ENCODE measurements at places on chromosomes 5 and 9. TPM values are rescaled to one million over a fixed set of nuclear protein-coding genes. Genes with fewer than 3 reads are reported as not detected.

The HSPB3 gene
- 3.4 TPM for total RNA-seq

GRCh38 chr5:159198063-159199036 is 11.0 kb downstream of the RNF145 start:
- DNase-seq: no peak

The FRMPD1 gene
- total RNA-seq: not detected

GRCh38 chr9:69919461-69920061 is 98.9 kb downstream of the CFAP95 start:
- DNase-seq: peak; percentile 63

The SELENOP gene
- 0.49 TPM for total RNA-seq

DNA sequence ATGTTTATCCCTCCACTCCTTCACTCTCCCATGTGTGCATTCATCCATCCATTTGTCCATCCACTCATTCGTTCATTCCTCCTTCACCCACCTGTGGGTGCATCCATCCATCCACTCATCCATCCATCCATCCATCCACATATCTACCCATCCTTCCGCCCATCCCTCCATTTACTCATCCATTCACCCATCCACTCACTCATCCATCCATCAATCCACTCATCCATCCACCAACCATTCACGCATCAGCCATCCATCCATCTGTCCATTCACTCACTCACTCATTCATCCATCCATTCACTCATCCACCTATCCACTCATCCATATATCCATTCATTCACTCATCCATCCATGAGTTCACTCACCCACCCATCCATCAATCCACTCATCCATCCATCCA is 7.3 kb downstream of the SLC9A3 start:
- no peak for DNase-seq

DNA sequence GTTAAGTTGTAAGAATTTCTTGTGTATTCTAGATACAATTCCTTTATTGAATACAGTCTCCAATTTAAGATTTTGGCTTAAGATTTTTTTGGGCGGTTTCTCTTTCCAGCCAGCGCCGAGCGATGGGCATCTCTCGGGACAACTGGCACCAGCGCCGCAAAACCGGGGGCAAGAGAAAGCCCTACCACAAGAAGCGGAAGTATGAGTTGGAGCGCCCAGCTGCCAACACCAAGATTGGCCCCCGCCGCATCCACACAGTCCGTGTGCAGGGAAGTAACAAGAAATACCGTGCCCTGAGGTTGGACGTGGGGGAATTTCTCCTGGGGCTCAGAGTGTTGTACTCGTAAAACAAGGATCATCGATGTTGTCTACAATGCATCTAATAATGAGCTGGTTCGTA is 278.7 kb upstream of the TARS1 start:
- peak; percentile 51 for DNase-seq

DNA sequence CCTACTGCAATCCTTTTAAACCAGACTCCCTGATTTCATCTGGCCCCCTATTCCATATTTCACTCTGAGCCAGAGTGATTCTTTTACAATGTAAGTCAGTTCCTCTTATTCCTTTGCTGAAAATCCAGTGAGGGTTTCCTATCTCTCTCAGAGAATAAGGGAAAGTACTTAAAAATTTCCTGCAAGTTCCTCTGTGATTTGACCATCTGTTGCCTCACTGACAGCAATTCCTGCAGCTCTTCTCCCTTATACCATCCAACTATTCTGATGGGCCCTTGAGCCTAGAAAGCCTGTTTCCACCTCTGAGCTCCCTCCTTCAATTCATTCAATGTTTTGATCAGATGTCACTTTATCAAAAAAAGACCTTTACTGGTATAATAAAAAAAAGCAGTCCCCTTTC is 317.1 kb upstream of the CCNH start:
- no peak for DNase-seq

GRCh38 chr9:22033012-22033630 is 24.0 kb upstream of the CDKN2B start:
- no peak for DNase-seq

DNA sequence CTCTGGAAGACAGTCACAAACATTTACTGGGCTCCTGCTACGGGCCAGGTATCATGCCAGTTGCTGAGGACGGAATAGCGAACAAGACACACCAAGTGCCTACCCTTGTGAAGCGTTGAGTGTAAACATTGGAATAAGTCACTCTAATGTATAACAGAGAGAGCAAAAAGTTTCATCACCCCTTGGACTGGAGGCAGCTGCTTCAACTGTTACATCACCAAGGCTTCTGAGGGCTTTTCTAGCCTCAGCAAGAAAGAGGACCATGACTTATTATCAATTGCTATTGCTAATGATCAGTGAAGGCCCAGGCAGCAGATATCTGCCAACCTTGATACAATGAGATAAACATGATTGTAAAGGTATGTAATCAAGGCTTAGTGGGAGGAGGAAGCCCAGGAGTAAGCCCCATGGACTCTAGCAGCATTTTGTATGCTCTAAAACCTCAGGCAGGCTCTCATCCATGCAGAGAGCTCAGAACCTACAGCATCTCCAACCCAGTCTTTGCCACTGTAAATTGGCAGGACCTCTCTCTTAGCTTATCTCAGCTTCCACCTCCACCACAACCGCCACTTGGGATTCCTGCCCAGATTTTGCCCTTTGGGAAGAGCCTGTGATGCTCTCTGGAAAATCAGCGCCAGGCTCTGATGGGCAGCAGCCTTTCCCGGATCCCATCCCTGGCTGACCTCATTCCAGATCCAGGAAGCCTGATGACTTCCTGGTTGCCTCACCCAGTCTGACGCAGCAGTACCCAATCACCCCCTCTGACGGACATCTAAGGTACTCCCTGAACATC is 54.5 kb downstream of the ADAM19 start:
- DNase-seq: peak; percentile 79

The SOX30 gene
- not detected for total RNA-seq

The GARIN3 gene
- not detected for total RNA-seq

The PLCXD3 gene
- 0.20 TPM for total RNA-seq

DNA sequence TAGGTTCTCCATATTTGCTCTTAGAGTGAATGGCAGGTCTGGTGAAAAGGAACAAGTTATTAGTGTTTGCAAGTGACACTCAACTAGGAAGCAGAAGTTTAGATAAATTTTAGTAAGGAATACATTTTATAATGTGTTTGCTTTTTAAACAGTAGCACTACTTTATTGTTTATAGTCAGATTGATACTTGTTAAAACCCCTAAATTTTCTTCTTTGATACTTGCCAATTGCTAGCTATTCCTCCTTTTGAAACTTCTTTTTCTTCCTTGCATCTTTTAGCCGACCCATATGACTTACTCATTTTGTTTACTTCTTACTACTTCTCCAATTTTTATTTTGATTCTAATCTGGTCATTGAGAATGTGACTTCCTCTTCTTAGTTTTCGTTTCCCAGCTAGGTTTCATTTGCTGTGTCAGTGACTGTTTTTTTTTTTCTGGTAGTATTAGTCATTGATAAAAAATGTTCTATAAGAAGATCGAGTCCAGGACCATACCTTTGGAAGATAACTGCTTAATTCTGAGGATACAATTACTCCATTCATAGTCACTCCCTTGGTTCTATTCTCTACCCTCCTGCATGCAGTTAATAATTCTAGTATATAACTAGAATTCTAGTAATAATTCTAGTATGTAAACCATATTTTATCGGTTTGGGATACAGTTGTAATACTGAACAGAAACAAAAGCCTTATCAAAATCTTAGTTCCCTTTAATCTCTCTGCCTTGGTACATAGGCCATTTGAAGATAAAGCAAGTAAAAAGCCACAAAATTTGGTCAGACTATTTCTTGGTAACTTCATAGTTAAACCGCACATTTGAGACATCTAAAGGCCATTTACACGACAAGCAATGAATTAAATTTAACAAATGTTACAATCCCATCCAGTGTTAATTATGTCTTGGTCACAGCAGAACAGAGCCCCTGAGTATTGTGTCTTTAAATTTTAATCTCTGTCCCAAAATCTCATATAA is 2.8 kb upstream of the RICTOR start:
- peak; percentile 57 for DNase-seq

DNA sequence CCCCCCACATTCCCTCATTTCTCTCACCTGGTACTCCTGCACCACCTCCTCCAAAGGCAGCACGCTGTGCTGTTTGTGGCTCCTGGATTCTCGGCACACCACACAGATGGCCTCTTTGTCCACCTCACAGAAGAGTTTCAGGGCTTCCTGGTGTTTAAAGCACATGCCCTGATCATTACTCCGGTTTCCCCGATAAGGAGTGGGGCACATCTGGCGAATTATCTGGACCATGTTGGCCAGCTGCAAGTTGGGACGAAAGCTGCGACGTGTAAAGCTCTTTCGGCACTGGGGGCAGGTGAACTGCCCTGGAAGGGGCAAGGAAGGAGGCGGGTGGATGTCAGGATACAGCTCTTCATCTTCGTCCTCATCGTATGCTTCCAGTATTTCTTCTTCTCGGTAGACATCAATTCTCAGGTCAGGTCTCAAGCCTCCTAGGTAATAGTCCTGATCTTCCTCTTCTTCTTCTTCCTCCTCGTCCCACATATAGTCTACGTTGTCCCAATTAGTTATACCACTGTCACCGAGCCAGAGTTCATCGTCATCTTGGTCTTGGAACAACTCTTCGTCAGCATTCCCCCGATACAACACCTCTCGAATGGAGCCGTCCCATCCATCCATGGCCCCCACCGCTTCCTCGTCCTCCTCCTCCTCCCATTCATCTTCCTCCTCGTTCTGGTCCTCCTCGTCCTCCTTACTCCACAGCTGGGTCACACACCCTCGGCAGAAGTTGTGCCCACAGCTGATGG is 796 bp downstream of the TRIM52 start:
- DNase-seq: no peak

GRCh38 chr5:119629339-119629738 is at the start of gene FAM170A:
FAM170A (plus strand) TSS chr5:119629558; CDS start chr5:119629769, 211 bp downstream.
- DNase-seq: no peak

The CCNI2 gene
- total RNA-seq: 2.0 TPM

The SEMA4D gene
- 0.12 TPM for total RNA-seq

DNA sequence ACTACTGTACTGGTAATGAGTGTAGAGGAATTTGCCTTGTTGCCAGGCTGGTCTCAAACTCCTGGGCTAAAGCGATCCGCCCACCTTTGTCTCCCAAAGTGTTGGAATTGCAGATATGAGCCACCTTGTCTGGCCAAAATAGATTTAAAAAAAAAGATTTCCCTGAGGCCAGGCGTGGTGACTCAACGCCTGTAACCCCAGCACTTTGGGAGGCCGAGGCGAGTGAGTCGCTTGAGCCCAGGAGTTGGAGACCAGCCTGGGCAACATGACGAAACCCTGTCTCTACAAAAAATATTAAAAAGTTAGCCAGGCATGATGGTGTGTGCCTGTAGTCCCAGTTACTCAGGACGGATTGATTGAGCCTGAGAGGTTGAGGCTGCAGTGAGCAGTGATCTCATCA is 62.5 kb downstream of the IPO11 start:
- peak; percentile 79 for DNase-seq

DNA sequence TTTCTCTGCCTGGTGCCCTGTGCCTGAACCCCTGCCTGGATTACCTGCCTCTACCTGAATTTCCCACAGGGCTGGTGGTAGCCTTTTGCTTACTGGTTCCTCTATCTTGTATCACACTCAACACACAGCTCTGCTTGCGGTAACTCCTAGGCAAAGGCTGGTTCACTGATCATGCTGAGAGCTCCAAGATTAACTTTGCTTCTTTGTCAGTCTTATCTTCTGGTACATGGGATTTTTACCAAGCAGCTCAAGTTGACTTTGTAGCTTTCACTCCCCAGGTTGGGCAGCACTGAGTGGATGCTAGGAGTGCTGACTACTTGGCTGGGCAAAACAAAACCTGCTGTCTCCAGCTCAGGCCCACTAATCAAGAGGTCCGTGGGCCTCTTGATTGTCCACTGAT is 145.9 kb upstream of the GLRA1 start:
- DNase-seq: no peak

DNA sequence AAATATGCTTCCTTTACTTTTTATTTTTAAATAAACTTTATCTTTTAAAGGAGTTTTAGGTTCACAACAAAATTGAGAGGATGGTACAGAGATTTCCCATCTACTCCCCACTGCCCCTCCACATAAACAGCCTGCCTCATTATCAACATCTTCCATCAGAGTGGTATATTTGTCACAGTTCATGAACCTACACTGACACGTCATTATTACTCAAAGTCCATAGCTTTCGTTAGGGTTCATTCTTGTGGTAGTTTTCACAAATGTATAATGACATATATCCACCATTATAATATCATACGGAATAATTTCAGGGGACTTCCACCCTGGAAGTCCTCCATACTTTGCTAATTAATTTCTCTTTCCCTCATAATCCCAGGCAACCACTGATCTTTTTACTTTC is 204.9 kb downstream of the SMARCA2 start:
- peak; percentile 13 for DNase-seq

GRCh38 chr9:135508211-135508820 is 7.8 kb downstream of the MRPS2 start:
- no peak for DNase-seq

The TRPM3 gene
- total RNA-seq: 0.10 TPM

DNA sequence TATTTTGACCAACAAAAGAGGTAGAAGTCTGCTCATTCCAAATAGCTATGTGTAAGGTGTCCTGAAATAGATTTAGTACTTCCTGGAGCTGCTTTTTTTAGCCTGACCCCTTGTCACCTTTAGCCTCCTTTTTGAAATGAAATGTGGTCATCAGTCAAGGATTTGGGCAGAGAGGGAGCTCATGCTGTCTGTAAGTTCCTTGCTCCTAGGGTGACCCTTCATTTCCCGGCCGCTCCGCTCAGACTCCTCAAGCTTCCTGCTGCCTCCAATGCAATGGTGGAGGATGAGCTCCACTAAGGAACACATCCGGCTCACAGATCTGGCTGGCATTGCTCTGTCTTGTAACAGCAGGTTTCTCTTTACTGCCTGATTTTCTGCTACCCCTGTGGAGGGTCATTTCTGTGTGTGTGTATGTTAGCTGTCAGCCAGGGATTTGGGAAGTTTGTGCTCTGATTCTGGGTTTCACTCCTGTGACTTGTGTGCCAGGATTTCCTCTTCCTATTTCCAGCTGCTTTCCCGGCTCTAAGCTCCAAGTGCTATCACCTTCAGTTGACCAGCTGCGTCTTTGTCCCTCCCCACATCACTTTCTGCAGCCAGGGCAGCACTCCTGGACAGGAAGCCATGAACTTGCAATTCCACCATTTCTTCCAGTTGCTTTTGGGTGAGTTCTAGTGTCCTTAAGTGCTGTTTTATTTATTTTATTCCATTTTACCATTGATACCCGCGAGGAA is 265.9 kb downstream of the ICE1 start:
- no peak for DNase-seq

DNA sequence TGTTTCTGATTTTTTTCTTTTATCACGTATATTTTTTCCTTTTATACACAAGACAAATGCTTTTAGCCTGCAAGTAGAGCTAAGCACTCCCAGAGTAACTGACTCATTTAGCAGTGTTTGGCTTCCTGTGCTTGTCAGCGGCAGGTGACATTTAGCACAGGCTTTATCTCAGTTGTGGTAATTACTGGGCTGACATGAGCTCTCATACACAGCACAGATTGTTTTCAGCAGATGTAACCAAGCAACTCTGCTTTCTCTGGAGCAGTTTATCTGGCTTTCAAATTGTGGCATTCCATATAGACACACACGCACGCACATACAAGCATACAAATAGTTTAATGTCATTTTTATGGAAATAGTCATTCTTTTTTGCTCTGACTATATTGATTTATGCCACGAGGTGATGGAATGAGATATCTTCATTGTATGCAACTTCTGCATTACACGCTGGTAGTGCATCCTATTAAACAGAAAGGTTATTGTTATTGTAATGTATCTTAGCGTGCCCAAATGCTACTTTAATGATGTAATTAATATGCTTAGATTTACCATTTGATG is 379.0 kb upstream of the GRAMD2B start:
- peak; percentile 65 for DNase-seq

GRCh38 chr9:114190563-114190905 is 35.2 kb downstream of the COL27A1 start:
- no peak for DNase-seq

- no peak for DNase-seq
Measured at GRCh38 chr5:77280036-77280435, 69.6 kb downstream of the PDE8B start.
